ENCODE measurements at places on chromosomes 4 and X. TPM values are rescaled to one million over a fixed set of nuclear protein-coding genes. Genes with fewer than 3 reads are reported as not detected.
A peak's percentile ranks its signal among the peaks of the same experiment; 100 is the strongest.

The OTC gene
- not detected for total RNA-seq

The CSAG1 gene
- total RNA-seq, result not detected

- peak; percentile 41 for DNase-seq
Measured at GRCh38 chr4:153154007-153154975, 50.0 kb upstream of the TRIM2 start.

GRCh38 chr4:91035276-91035675 lies 908.1 kb downstream of the CCSER1 start:
- no peak for DNase-seq

DNA sequence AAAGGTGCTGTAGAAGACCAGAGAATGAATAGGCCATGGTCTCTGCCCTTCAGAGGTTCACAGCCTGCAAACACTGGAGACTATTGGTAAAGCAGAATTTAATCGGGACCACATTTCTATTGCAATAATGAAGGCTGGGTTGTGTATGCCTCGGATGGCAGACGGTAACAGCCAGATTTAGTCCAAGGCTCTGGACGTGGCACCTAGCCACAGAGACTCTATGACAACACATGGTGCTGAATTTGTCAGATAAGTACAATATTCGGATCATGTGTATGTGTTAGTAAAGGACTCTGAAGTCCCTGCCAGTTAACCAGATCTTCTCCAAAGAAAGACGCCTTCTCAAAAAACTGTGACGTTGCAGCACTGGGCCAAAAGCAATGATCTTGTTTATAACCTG lies 129.0 kb downstream of the DCTD start:
- no peak for DNase-seq

DNA sequence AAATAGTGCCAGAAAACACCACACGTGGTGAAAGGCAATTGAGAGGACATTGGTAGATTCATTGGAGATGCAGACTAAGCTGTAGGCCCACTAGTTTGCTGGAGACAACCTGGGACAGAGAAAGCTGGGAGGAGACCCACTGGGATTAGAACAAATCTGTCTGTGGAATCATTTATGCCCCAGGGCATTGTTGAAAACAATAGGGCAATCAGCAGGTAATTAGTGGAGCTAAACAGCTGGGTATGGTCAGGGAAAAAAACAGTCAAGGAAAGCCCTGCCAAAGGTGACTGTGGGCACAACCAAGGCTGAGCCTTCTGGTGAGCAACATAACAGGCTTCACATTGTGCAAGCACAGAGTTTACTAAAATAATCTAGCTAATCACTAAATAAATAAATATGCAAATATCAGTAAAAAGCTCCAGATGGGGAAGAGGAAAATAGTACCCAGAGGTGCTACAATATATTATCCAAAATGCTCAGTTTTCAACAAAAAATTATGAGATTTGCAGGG lies 9.0 kb downstream of the TCEAL3 start:
- no peak for DNase-seq

DNA sequence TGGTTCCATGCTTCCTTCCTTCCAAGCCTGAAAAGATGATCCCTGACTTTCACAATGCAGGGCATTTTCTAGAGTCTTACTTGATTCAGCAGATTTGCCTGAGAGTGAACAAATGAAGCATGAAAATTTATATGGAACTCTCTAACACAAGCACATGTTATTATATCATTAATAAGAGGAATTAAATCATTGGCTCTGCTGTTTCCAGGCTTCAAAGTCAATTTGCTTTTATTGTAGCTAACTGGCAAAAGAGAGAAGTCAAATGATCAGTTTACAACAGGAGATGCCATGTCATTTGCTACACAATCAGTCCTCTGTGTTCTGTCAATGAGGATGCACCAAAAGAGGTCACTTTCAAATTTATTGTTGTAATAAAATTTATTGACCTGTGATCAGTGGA lies 101.5 kb upstream of the UGT8 start:
- DNase-seq, result no peak

Measured in kidney (tissue), 22 donors.